ENCODE measurements at places on chromosomes 11 and 22.

GRCh38 chr11:115687934-115688333 lies 183.7 kb upstream of the CADM1 start:
- no peak for DNase-seq

- DNase-seq = no peak
These were observed 171.2 kb downstream of the C11orf91 start for GRCh38 chr11:33529461-33529860.

DNA sequence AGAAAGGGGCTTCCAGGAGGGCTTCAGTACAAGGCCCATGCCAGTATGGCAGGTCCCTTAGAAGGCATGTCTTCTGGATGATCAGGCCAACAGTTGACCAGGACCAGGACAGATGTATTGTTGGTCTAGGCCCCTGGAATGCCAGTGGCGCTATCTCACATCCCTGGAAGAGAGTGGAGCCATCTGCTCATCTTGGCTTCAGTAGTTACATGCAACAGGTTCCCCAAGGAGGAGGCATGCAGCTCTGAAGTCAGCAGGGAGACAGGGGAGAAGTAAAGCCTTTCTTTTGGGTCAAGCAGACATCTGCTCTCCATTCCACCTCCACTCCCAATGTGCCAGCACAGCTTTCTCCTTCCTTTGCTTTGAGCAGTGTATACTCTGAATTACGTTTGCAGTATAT lies 244.1 kb downstream of the KIRREL3 start:
- no peak for DNase-seq

DNA sequence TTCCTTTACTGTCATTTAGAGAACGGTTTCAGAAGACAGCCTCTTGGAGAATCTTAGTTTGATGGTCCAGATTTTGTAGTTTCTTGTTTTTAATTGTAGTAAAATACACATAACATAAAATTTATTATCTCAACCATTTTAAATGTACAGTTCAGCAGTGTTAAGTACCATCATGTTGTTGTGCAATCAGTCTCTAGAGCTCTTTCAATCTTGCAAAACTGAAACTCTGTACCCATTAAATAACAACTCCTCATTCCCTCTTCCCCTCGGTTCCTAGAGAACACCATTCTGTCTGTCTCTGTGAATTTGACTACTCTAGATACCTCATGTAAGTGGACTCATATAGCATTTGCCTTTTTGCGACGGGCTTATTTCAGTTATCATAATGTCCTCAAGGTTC lies 69.8 kb downstream of the GRIK4 start:
- DNase-seq = no peak

- DNase-seq = no peak
These were observed 695.5 kb downstream of the FAM181B start for GRCh38 chr11:82038154-82038553.

DNA sequence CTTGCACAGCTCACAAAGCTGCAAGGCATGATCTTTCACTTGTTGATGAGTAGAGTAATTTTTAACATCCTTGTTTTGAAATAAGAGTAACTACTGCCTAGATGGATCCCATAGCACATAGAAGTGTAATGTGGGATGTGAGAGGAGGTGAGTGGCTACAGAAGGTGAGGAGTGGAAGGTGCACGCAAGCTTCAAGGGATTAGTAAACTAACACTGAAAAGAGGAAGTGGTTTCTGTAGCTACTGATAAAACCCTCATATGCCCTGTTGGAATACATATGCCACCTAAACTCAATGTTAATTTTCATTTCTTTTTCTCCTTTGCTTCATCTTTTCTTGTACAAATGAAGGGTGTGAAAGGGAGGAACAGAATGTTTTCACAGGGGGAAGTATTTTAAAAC lies 22.0 kb upstream of the CTSC start:
- no peak for DNase-seq

GRCh38 chr11:125289419-125290098 lies 125.0 kb downstream of the PKNOX2 start:
- DNase-seq = no peak

DNA sequence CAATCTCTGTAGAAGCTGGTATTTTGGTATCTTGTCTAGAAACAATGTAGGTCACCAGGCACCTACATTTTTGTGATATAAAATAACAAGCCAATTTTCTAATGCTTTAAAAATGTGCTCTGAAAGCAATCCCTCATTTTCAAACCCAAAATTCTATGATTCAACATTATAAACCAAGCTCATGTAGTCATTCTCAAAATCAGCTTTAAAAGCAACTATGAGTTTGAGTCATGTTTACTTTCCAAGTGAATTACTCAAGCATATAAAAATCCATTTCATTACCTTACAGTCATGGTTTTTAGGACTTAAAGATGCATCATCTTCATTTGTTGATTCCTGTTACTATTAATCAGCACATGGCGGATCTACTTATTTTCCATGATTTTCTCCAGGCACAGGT lies 216.4 kb downstream of the GRM5 start:
- DNase-seq = no peak

GRCh38 chr11:44563711-44564110 lies 1.8 kb upstream of the CD82 start:
- no peak for DNase-seq

DNA sequence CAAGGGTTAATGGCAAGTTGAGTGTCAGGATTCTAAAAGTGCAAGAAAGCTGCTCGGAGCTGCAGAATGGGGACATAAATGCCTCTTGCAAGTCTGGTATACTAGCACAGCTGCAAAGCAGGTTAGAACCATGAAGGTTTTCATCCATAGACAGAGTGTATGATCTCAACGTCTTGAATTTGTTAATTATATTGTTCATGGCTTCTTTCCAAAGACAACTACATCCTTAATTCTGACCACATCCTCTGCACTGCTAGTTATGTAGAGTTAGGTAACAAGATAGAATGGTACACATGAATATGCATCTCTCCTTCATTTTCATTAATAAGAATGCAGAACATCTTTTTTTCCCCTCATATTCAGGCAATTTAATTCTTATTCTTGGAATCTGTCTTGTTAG lies 34.2 kb downstream of the EXPH5 start:
- no peak for DNase-seq

DNA sequence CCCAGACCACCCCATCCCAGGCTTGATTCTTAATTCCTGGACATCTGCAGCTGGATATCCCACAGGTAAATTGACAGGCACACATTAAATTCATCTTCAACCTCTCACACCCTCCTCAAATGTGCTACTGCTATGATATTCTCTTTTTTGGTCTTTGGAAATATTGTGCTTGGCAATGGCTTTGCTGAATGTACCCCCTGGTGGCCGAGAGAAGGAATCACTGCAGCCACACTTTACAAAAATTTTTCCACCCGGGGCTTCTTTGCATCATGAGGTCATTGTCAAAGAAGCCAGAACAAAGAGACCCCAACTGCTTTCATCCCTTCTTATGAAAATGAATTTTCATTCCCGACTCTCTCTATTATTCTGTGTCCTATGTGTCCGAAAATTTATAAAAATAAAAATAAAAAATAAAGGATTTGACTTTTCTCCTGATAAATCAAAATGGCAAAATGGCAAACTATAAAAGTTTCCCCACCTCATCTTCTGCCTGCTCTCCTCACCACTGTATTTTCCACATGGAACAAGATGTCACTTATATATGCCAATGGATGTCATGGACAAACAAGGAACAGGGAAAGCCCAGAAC lies 15.0 kb upstream of the CYB5R2 start:
- no peak for DNase-seq

- DNase-seq = no peak
These were observed 131.1 kb downstream of the LDLRAD3 start for GRCh38 chr11:36074941-36075431.

DNA sequence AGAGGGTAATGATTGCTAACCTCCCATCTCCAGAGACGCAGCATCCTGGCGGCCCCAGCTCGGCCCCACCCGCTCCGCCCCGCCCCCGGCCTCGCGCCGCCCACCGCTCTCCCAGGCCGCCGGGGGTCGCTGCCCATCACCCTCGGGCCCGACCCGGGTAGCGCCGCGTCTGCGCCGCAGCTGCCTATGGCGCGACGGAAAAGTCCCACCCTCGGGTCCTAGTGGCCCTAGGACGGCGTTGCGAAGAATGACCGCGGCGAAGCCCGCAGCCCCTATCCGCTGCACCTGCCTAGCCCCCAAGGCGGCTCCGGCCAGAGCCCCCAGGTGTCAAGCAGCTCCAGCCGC lies 457 bp downstream of the CPSF7 start:
- peak; percentile 70 for DNase-seq

GRCh38 chr22:27726686-27727449 lies 74.7 kb downstream of the MN1 start:
- no peak for DNase-seq

DNA sequence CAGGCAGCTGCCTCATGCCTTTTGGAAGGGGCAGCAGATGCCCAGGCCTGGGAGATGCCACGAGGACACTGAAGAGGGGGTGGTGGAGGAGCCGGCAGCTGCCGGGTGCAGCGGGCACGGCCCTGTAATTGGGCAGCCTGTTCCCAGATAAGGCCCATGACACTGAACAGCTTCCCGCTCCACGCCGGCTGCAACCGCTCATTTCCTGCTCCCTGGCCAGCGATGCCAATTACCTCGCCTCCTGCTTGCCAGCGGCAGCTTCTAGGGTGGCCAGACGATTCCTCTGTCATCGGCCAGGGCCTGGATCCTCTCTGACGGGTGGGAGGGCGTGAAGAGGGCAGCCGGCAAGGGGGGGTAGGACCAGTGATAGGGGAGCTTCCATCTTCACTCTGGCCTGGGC lies 22.8 kb downstream of the FLRT1 start:
- DNase-seq = no peak

GRCh38 chr11:3126901-3127691 lies 38.0 kb downstream of the OSBPL5 start:
- DNase-seq = no peak

- DNase-seq = no peak
These were observed 20.0 kb downstream of the MUC5AC start for GRCh38 chr11:1177771-1178090.

- DNase-seq = no peak
These were observed 11.1 kb downstream of the OTOG start for GRCh38 chr11:17558025-17558780.

GRCh38 chr11:122197066-122197987 lies 81.3 kb upstream of the BLID start:
- no peak for DNase-seq

GRCh38 chr11:116551576-116551975 lies 221.2 kb downstream of the BUD13 start:
- DNase-seq = no peak

DNA sequence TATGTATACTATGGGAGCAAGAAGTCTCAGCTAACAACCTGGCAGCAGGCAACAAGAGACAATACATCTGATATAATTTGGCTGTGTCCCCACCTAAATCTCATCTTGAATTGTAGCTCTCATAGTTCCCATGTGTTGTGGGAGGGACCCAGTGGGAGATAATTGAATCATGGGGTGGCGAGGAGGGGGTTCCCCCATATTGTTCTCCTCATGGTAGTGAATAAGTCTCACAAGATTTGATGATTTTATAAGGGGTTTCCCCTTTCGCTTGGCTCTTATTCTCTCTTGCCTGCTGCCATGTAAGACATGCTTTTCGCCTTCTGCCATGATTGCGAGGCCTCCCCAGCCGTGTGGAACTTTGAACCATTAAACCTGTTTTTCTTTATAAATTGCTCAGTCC lies 6.2 kb downstream of the DNAJC24 start:
- DNase-seq = no peak

DNA sequence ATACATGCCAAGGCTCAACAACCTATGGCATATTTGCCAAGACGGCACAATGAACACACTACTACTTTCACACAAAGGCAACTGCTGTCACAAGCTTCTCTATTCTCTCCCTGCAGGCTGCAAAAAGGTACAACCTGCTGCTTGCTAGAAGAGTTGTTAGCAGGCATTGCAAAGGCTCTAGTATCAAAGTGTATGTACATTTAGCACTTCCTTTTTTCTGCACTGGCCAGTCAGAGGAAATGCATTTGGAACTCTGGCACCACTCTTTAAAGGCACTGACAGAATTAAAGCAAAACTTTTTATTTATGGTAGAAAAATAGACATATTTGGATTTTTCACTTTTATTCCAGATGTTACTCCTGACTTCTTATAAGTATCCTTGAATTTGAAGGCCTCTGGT lies 125.9 kb downstream of the CWF19L2 start:
- DNase-seq = no peak

- no peak for DNase-seq
These were observed 83.3 kb downstream of the MED15 start for GRCh38 chr22:20590477-20591294.

DNA sequence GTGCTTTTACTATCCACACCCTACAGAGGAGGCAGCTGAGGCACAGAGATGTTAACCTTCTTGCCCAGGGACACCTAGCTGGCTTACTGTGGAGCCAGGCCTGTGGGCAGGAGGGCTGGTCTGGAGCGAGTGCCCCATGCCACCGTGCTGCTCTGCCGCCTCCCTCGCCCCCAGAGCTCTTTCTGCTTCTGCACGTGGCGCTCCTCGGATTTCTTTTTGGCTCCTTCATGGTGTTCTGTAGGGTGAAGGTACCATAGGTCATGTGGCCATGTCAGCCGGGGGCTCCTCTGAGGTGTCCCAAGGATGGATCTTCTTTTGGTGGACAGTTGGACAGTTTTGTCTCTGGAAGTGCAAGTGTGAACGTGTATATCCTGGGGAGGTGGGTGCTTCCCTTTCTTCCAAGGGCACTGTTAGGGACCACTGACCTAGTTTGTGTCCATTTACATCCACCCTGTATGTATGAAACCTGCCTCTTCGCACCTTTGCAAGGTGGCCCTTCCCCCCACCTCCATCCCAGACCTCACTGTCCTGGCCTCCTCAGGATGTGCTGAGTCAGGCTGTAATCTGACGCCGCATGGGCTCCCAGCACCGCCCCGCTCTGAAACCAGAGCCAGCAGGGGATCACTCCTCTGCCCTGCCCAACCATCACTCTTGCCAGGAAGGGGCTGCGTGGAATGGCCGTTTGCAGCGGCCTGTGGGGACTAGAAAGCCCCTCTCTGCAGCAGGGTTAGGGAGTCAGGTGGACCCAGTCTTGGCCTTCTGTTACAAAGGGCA lies 31.7 kb downstream of the POLR3H start:
- no peak for DNase-seq

DNA sequence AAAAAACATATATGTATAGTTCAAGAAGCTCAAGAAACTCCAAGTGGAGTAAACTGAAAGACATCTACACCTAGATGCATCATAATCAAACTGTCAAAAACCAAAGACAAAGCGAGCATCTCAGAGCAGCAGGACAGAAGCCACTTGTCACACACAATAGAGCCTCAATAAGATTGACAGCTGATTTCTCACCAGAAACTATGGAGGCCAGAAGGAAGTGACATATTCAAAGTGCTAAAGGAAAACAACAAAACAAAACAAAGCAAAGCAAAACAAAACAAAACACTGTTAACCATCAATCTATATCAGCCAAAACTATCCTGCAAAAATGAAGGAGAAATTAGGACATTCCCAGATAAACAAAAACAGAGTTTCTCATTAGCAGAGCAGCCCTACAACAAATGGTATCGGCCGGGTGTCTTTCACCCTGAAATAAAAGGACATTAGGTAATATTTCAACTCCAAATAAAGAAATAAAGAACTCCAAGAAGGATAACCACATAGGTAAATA lies 65.8 kb upstream of the SEPTIN5 start:
- no peak for DNase-seq

DNA sequence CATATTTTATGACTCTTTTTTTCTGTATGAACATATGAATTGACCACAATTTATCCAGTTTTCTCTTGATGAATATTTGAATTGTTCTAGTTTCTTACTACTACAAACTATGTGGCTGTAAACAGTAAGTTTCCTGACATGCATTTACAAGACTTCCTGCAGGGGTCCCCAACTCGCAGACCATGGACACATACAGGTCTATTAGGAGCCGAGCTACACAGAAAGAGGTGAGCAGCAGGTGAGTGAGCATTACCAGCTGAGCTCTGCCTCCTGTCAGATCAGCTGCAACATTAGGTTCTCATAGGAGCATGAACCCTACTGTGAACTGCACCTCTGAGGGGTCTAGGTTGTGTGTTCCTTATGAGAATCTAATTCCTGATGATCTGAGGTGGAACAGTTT lies 379.4 kb downstream of the DYNC2H1 start:
- no peak for DNase-seq

Data from activated naive CD4-positive, alpha-beta T cell treated with anti-CD3 and anti-CD28 coated beads, Interleukin-2, amount 50 U/mL, for 16 hours (primary cell).